ENCODE measurements at places on chromosomes 1 and 21.

DNA sequence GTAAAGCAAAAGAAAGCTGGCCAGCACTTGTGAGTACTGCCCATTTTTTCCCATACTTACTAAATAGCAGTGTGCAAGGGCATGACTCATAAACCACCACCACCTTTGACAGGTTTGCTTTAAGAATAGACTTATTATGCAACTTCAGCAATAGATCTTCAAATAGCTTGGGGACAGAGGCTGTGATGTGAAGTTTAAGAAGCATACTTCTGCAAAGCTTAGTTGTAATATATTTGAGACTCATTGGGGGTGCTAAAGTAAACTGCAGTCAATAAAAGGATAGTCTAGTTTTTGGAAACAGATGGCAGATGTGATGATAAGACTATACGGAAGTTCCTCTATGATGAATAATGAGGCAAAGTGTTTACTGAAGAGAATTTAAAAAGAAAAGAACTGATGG is 210.0 kb downstream of the PLA2G4A start:
- DNase-seq, result no peak

GRCh38 chr1:53288002-53288789 is 39.7 kb downstream of the LRP8 start:
- no peak for DNase-seq

GRCh38 chr21:40185208-40185607 is 318.0 kb downstream of the PCP4 start:
- DNase-seq, result no peak

DNA sequence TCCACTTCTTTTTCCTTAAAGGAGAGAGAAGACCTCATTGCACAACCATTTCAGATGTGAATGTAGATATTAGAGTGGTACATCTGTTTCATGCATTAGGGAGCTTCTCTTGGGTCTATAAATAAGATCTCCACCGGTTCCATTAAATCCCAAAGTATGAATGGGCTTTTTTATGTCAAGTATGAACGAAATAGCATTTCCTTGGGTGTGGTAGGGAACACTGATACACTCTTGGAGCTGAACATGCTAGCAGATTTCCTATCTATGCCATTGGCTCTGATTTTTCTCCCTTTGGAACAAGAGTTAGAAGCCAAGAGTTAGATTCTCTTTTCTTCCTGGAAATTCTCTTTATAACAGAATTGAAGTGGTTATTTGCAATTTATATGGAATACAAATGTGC is 245.6 kb upstream of the ADAMTS5 start:
- DNase-seq, result no peak

DNA sequence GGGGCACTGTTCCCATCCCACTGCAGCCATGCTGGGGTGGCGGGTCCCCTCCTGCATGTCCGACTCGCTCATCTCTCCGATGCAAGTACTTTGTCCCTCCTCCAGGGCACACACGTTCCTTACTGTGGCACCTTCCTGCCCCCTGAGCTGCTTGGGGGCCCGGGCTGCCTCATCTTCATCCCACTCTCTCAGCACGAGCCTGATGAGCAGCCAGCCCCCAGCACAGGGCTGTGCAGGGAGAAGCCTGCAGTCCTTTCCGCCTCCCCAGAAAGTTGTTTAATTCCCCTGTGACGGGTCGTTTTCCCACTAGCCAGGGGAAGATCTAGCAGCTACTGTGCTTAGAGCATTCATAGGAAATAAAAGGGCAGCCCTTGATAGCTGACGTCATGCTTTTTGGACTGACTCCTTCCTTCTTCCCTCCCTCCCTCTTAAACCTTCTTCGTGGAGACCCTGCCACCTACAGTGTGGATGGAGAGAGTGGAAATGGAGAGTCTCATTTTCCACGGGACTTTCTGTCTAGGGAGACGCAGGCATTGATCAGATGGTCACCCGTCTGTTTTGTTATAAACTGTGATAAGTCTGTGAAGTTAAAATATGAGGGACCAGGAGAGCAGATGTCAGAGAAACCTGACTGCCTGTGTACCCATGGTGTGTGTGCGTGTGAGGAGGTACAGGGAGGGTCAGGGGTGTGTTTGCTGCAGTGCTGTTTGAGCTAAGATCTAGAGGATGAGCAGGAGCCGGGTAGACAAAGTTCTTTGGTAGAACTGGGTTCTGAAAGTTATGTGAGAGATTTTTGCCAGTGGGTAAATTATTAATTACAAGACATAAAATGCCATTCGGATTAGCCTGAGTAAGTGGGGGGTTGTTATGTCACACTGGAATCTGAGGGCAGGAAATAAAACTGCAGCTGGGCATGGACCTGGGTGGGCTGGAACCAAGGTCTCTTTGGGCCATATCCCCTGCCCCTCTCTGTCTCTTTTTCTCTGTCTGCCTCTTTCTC is 34.3 kb downstream of the GPR137B start:
- no peak for DNase-seq

GRCh38 chr1:199734186-199734585 is 293.3 kb upstream of the NR5A2 start:
- no peak for DNase-seq

All from activated CD4-positive, alpha-beta T cell treated with anti-CD3 and anti-CD28 coated beads, Interleukin-2, amount 50 U/mL, for 48 hours (primary cell).